Stimulated activated CD4-positive, alpha-beta T cell treated with anti-CD3 and anti-CD28 coated beads, Interleukin-1b, Interleukin-23, amount 100 ng/mL, for 4 hours (primary cell): ENCODE measurements at places on chromosomes 12 and 14.

GRCh38 chr12:18261273-18261672 is at the start of gene PIK3C2G:
PIK3C2G (plus strand) TSS chr12:18261518; CDS start chr12:18282082, 20,564 bp downstream.
- DNase-seq = no peak

DNA sequence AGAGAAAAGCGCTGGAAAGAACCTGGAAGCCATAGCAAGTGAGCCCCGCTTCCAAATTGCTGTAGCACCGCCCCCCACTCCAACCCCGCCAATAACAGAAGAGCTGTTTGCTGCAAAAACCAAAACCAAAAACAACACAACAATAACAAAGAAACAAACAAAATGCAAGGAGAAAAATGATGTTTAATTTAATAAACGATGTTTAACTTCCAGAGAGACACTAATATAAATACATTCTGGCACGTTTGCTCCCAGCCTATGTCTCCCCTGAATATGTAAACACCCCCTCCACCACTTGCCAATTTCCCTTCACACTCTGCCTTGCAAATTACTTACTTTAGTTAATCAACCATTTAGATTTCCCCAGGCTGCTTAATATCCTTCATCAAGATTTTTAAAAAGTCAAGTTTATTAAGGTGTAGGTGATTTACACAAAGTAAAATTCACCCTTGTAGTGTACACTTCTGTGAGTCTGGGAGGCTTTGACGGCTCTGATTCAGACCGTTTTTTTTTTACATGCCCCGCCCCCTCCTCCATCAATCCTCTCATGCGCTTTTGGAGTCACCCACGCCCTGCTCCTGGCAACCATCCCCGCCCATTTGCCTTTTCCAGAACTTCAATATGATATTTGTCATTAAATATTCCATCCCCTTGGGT is 482 bp upstream of the IFI27L2 start:
- no peak for DNase-seq

DNA sequence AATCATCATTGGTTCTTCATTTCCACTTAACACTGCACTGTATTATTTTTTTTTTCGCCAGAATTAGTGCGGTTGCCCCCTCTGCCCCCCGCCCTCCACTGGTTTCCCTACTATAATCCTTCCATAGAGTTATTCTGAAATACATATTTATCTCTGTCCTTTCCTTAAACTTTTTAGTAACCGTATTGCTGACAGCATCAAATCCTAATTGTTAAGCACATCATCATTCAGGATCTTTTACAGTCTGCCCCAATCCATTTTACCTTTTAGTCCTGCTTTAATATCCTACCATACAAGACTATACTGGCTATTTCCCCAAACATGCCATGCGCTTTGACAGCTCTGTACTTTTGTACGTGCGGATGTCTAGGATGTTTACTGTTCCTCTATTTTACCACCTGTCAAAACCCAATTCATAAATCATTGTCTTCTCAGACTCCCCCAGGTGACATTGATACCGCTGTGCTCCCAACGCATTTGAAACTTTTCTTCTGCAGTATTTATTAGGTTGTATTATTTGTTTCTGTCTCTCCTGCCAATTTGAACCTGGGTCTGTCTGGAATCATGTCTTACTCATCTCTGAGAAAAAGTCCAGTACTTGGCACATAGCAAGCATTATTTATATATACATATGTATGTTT is 1.0 kb downstream of the FGFR1OP2 start:
- DNase-seq = no peak

- DNase-seq = no peak
Measured at GRCh38 chr14:96162741-96163140, 41.9 kb upstream of the BDKRB2 start.

DNA sequence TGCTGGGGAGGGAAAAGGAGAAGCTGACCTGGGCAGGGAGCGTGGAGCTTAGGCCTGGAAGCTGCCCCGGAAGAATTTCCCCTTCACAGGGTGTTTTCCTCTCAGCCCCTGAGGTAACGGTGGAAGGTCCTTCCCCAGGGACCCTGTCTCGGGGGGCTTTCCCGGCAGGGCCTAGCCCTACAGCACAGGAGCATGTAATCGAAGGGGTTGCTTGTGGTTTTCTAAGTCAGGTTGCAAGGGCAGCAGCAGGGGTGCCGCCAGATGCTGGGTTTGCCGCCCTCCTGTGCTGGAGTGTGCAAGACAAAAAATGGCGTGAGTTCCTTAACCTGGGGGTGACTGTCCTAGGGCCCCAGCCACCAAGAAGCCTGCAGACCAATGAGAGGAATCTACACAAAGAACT is 1.6 kb upstream of the KRT74 start:
- no peak for DNase-seq
